Cardiac septum (tissue), 1 donor: ENCODE measurements at places on chromosomes 13 and 19. TPM values are rescaled to one million over a fixed set of nuclear protein-coding genes. Genes with fewer than 3 reads are reported as not detected.

SPACA4 gene
- total RNA-seq = not detected

- peak; percentile 54 for DNase-seq
Observed at GRCh38 chr19:33673996-33674625, 52.4 kb downstream of the CHST8 start.

GRCh38 chr19:14113762-14114414, 3.7 kb downstream of the PRKACA start:
- DNase-seq = peak; percentile 83

UBE2L5 gene
- not detected for total RNA-seq

NCAN gene
- not detected for total RNA-seq

FFAR2 gene
- total RNA-seq = 0.97 TPM

- DNase-seq = no peak
Observed at GRCh38 chr13:72537395-72537780, 190.0 kb downstream of the MZT1 start.

DNA sequence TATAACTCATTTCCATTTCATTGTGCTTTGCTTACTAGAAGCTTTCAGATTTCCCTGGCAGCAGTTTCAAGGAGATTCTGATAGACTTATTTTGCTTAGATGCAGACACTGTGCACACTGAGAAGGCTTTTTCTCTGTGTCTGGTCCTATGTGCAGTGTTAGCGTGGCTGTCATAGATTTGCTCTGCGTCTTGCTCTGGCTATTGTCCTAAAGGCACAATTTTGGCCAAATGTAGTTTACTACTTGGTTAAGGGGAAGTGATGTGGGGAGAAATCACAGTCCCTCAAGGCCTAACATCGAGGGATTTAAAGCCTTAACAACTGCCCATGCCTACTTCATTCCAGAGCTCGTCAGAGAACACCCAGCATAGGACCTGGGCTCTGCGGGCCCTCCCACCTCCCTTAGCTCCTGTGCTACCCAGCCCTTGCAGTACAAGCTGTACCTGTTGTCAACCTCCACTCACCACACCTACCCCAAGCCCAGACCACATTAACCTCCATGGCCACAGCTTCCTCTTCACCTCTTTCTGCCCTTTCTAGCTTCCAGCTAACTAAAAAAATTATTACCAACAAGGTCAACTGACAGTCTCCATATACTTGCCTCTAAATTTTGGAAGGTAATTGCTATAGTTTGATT, 38.9 kb upstream of the KATNAL1 start:
- no peak for DNase-seq

DNA sequence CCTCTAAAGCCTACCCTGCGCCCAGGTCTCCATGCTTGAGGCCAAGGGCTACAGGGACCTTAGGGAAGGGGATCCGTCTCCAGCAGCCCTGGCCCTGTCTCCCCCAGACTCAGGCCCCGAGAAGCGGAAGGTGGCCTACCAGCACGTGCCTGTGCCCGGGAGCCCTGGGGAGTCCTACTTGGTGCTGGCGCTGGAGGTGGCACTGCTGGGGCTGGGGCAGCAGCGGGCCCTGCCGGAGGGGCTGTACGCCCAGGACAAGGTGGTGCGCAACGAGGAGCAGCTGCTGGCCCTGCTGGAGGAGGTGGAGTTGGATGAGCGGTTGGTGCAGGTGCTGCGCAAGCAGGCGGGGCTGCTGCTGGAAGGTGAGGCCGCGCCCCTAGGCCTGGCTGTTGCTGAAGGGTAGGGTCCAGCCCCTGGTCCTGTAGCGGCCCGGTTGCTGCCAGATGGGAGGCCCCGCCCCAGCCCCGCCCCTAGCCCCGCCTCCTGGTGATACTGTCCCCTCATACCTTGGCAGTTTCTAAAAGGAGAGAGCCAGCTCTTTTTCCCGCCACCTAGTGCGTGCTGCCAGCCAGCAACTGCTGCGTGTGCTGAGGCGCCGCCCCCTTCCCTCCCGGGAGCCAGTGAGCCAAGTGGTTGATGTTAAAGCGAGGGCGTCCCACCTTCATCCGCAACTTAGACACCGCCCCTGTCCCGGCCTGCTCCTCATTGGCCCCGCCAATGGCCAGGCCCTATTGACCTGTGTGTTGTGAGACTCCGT, 22.6 kb downstream of the ZSWIM4 start:
- DNase-seq = no peak

GRK1 gene
- total RNA-seq = 0.48 TPM

GRCh38 chr19:39428283-39429112, 7.3 kb downstream of the RPS16 start:
- DNase-seq = peak; percentile 82
